ENCODE measurements at places on chromosomes 7 and 10. TPM values are rescaled to one million over a fixed set of nuclear protein-coding genes. Genes with fewer than 3 reads are reported as not detected.

The PCLO gene
- 58.0 TPM for polyA plus RNA-seq

The AEBP1 gene
- polyA plus RNA-seq: not detected

The ELOVL3 gene
- polyA plus RNA-seq: 1.8 TPM

The TRIM73 gene
- polyA plus RNA-seq: 0.27 TPM

The SLC13A1 gene
- polyA plus RNA-seq: not detected

The NAT16 gene
- polyA plus RNA-seq: not detected

The LAMB1 gene
- polyA plus RNA-seq: 42.0 TPM

The C10orf105 gene
- polyA plus RNA-seq: not detected

The FEZF1 gene
- polyA plus RNA-seq: not detected

The ZPBP gene
- polyA plus RNA-seq: not detected

The DPP6 gene
- polyA plus RNA-seq: 60.8 TPM

The KCNIP2 gene
- polyA plus RNA-seq: 1.3 TPM

The SFTPA1 gene
- polyA plus RNA-seq: not detected

The SP4 gene
- 6.6 TPM for polyA plus RNA-seq

The ZNF853 gene
- polyA plus RNA-seq: not detected

The PLXDC2 gene
- 105 TPM for polyA plus RNA-seq

The MYO1G gene
- polyA plus RNA-seq: 0.31 TPM

The AHR gene
- 1.1 TPM for polyA plus RNA-seq

The ANKRD61 gene
- polyA plus RNA-seq: not detected

The EPHA1 gene
- polyA plus RNA-seq: not detected

The TACC2 gene
- 25.7 TPM for polyA plus RNA-seq

The OR13A1 gene
- not detected for polyA plus RNA-seq
